ENCODE measurements at places on chromosomes 12 and 14.
A peak's percentile ranks its signal among the peaks of the same experiment; 100 is the strongest.

DNA sequence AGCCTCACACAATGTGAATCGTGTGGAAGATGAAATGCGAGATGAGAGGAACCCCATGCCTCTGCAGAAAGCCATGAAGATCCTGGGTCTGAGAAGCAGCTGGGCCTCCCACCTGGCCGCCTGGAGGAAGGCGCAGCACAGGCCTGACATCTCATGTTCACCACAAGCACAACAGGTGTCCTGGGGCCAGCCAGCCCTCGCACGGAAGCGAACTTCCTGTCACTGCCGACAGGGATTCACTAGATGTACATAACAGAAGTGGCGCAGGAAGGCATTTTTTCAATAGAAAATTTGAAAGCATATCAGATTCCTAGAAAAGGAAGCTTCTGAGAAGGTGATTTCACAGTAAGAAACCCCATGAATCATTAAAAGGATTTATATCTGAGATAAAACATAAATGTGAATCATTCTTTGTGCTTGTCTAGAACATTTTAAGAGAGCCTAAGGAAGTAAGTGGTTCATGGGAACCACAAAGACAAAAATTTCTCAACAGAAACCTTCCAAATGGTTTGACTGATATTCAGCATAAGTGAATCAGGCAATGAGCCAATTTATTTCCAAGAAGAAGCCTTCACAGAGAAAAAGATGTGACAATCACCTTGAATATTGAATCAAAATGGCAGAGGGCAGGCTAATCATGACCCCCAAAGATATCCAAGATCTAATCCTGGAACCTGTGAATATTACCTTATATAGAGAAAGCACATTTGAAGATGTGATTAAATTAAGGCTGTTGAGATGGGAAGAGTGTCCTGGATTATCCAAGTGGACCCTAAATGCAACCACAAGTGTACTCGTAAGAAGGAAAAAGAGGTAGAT is 311.9 kb downstream of the DUSP6 start:
- DNase-seq = peak; percentile 62

GRCh38 chr14:102591372-102591943 is 991 bp upstream of the RCOR1 start:
- no peak for DNase-seq

GRCh38 chr14:21106498-21107282 is 5.8 kb downstream of the TMEM253 start:
- peak; percentile 49 for DNase-seq

DNA sequence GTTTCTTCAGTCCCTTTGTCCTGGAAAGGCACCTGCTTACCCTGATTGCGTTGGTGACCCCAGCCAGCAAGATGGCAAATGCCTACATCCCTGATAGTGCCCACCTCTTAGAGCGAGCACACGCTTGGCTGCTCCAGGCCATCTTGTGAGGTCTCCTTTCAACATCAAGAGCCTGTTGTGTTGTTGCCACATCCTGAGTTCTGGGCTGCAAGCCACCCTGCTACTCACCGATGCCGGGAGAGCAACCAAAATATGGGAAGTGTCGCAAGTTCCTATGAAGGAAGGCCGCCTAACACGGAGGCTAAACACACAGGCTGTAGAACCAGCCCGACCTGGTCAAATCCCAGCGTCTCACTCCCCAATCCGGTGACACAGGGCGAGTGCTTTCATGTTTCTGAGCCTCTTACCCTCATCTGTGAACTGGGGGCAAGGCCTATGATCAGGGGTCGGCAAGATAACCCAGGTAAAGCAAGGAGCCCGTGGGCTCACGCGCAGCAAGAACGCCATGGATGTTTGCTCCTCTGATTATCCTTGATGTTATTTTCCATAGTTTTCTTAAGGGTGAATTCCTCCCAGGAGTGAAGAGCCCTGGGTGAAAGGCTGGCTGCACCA is 98.4 kb downstream of the LGMN start:
- no peak for DNase-seq

DNA sequence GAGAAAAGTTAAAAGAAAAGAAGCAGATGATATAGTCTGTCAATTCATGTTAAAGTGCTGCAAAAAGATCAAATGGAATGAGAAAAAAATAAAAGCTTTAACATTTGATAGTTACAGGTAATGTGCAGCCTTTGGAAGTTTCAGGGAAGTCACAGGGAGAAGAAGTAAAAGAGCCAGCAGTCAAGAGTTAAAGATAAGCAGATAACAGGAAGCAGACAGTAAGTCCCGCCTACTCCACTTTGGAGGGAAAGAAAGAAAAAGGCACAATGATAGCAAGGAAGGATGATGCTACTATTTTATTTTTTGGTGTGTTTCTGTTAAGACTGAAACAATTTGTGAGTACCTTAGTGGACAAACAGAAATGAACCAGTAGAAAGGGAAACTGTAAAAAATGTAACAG is 111.1 kb upstream of the KRR1 start:
- DNase-seq = no peak

DNA sequence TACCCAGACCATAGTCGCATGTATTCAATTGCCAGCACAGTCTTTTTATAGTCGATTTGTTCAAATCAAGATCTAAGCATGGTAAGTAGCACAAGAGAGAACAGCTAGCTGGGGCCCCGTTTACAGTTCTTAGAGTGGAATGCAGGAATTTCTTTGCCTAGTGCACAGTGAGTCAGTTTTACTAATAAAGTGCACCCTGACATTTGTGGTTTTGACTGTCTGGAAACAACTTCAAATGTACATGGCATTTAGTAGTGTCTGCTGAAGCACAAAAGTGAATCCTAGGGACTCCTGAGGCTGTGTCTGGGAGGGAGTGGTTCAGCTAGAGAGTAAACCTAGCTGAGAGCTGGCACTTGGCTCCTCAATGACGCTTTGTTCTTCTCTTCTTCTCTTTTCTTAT is 64.9 kb downstream of the TMX1 start:
- DNase-seq = no peak

GRCh38 chr12:1425396-1425729 is 169.0 kb downstream of the FBXL14 start:
- no peak for DNase-seq

DNA sequence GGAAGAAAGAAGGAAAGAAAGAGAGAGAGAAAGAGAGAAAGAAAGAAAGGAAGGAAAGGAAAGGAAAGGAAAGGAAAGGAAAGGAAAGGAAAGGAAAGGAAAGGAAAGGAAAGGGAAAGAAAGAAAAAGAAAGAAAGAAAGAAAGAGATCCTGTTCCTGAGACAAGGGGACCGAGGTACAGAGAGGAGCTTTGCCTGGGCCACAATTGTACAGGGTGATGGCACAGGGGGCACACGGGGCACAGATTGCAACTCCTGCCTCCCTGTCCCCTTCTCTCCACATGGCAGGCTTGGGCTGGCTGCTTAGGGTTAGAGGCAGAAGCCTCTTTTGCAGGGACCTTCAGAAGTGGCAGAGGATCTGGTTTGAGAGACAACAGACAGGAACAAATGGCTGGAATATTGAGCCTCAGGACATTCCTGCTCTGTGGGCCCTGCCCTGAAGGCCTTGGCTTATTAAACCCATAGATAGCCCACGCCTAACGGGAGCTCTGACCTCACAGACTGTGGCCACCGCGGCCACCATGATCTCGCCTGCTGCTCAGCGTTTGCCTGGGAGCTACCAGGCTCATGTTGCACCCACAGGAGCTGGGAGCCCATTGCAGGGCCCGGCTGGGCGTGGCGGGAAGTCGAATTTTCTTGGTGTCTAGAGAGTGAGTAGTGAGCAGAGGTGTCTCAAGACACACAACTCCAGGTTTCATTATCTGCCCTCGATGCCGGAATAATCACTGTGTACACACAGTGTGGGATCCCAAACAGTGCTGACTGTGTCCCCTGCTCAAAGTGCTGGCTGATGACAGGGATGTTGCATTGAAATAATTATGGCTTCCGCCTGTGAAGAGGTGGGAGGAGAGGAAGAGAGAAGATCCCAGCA is 147.9 kb upstream of the NCOR2 start:
- no peak for DNase-seq

DNA sequence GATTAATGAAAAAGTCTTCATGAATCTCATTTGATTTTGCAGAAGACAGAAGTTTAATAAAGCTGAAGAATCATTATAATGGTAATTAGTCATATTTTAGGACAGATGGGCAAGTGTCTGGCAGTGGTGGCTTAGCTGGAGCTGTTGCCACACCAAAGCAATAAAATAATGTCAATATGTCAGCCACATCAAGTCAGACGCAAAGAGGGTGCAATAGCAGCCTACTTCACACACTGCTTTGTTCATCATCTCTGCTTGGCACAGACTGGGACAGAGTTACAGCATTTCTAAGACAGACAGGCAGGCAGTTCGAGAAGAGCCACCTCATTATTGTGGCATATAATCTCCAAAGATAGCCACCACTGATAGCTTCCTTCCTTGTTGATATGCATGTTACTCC is 16.9 kb upstream of the KRR1 start:
- DNase-seq = no peak

DNA sequence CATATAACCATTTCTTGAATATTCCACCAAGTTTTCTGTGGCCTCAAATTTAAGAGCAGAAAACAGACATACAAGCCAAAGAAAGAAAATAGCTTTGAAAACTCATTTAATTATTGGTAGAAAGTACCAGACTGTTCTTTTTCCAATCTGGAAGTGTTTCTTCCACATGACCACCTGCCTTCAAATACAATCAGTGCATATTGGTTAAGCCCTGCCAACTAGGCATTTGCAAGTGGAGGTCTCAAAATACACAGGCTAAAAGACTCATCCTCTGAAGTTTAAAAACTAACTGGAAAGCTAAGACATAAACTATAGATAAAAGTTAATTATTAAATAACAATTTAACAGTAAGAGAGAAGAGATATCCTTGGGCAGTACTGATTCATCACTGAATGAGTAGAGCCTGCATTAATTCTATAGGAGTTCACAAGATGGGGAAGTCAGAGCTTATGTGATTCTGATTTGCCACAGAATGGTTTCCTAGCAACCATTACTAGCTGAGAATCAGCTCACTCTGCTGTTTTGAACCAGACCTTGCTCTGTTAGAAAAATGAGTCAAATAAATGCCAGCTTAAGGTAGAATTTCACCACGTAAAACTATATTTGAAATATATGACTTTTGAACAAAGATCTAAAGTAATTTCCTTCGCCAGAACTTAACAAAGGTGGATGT is 433.8 kb downstream of the FUT8 start:
- no peak for DNase-seq

- DNase-seq = no peak
Observed at GRCh38 chr12:28177905-28178304, 12.4 kb upstream of the CCDC91 start.

DNA sequence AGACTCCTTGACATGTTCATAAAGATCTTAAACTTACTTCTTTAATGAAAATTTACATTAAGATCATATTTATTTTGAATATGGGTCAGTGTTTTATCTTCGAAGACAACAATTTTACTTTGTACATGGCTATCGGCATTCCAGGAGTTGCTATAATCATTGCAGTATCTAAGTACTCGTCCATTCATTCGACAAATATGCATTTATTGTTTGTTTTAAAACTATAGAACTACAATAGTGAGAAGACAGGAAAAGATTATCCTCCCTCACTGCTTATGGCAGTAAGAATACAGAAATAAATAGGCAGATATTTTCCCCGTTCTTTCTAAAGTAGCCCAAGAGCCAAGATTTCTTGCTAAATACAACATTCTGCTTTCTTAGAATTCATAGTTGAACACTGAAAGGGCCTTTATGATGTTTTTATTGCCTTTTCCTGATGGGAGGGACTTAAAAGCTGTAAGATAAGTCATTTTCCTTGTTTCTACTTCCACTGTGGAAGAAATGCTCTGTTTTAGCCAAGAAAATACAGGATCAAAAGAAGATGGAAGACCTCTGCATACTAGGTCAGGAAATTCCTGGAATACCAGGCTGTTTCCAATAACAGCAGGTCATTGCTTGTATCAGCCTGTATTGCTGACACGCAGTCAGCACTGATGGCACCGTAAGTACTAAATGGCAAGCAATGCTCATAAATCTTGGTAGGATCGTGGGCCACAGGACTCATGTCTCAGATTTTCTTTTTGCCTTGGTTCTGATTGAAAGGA is 521.0 kb upstream of the ATP2B1 start:
- DNase-seq = no peak

- no peak for DNase-seq
Observed at GRCh38 chr12:121295116-121295745, 1.3 kb downstream of the CAMKK2 start.

DNA sequence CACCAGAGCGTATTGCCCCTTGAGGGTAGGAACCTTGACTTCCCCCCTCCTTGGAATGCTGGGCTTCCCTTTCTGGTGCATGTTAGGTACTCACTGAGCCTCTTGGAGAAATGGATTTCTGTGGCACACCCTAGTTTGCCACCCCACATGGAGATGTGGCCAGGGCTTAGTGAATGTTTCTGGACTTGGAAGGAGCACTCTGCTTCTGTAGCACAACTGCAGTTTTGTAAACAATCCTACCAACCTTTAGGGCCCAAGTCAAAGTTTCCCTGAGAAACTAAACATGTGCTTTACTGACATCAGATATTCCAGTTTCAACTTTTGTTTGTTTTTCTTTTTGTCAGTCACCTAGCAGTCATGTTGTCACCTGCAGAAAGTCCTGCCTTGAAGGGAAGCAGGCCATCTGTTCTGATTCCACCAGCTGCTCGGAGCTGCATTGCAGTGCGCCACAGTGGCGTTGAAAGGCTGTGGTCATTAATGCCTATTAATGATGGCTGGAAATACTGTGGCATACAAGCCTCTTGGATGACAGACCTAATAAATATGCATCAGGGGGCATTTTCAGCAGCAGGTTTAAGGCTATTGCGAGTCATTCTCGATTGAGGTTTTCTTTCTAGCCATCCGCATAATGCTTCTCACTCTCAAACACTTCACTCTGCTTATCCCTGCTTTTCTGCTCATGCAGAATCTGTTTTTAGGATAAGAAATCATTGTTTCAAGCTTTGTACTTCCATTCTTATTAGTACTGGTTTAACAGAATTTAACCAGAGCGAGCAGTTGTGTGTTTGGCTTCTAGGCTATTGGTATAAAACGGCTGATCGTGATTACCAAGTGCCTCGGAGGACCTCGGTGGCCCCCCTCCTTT is 7.8 kb downstream of the PELI2 start:
- DNase-seq = no peak

- DNase-seq = no peak
Observed at GRCh38 chr12:26874501-26875296, 41.7 kb upstream of the ITPR2 start.

DNA sequence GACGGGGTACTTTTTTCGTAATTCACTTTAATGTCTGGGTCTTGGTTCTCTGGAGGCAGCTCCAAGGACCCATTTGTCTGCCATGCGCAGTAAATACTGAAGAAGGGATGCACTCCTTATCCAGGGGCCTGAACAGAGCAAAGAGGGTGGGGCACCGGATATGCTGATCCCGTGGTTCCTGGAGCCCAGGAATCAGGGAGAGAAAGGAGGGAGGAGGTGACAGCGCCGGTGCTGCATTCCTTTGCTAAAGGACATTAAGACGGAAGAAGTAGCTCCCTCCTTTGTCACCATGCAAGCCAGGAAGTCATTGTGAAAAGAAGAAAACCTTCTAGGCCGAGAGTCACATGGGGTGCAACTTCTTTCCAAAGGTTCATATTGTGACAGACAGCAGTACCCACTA is 1057.7 kb downstream of the VRK1 start:
- no peak for DNase-seq

Data from stimulated activated CD8-positive, alpha-beta memory T cell treated with anti-CD3 and anti-CD28 coated beads, Interleukin-7, amount 100 ng/mL, for 24 hours (primary cell).